ENCODE measurements at places on chromosomes 6 and 20.

GRCh38 chr6:138959521-138959920 is 28.5 kb downstream of the REPS1 start:
- DNase-seq = no peak
- H3K36me3 ChIP-seq = no peaks in the 10 kb centered on the region
- H3K27ac ChIP-seq = no peak overlapping the region
- H3K4me3 ChIP-seq = no peak overlapping the region
- H3K4me1 ChIP-seq = no peaks in the 10 kb centered on the region

DNA sequence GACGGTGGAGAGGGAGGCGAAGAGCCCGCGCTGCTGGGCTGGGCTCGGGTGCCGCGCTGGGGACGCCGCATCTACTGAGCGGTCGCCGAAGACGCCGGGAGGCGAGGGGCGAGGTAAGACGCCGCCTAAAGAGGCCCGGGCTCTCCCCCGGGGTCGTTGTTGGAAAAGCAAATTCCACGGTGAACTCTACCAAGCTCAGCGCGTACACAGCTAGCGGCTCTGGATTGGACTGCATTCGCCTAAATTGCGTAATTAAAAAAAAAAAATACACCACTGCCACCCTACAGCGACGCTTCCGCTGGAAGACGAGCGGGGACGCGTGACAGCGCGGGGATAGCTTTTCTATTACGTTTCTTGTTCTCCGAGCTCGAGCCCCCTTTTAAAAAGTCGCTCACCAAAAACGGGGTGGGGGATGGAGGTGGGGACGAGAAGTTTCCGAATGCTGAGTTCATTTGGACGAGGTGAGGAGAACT is 92.0 kb upstream of the PRDM1 start:
- no peaks in the 10 kb centered on the region for H3K27me3 ChIP-seq
- H3K36me3 ChIP-seq = no peaks in the 10 kb centered on the region
- peak overlapping the region; percentile 64 for H3K4me3 ChIP-seq
- peak; percentile 82 for DNase-seq
- H3K27ac ChIP-seq = no peak overlapping the region
- H3K4me1 ChIP-seq = peaks cover 15% of the 10 kb centered on the region

GRCh38 chr6:142906945-142907470 is 38.0 kb downstream of the HIVEP2 start:
- H3K4me3 ChIP-seq = no peak overlapping the region
- DNase-seq = no peak
- no peak overlapping the region for H3K27ac ChIP-seq
- no peaks in the 10 kb centered on the region for H3K27me3 ChIP-seq
- no peaks in the 10 kb centered on the region for H3K4me1 ChIP-seq

- H3K36me3 ChIP-seq = no peaks in the 10 kb centered on the region
- DNase-seq = no peak
- no peaks in the 10 kb centered on the region for H3K27me3 ChIP-seq
- no peak overlapping the region for H3K4me3 ChIP-seq
- H3K27ac ChIP-seq = no peak overlapping the region
These were observed 336.7 kb downstream of the CBLN4 start for GRCh38 chr20:55668631-55669030.

DNA sequence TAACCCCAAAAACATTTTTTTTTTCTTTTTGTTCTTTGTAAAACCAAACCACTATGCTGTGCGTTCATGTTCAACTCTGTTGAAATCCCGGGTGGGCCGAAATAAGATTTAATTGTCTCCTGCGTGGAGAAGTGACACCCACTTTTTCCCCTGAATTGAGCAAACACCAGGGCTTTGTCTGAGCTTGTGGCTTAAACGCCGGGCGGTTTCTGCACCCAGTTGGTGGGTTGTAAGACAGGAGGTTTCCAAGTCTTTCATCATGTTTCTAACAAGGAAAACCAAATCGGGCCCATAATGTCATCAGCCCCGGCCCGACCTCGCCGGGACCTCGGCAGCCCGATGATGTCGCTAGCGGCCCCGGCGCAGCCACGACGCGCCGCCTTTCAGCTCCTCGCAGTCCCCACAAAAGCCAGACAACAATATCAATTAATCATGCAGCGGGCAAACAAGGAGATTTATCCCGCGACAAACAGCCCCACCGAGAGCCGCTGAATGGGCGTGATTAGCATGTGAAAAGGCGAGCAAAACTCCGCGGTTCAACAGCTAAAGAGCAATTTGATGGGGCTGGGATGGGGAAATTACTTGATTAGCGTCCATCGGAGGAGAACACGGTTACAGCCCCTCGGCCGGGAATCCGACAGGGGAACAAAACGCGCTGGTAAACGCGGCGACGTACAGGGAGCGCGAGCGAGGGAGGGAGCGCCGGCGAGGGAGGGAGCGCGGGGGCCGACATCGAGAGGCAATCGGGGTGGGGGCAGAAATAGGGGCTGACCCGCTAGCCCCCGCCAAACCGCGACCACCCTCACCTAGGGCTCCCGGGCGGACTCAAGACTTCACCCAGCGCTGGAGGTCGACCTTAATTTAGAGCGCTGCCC is 5.3 kb downstream of the LINC00237 start:
- H3K4me1 ChIP-seq = peaks cover 29% of the 10 kb centered on the region
- H3K27me3 ChIP-seq = peaks cover 95% of the 10 kb centered on the region
- no peak overlapping the region for H3K27ac ChIP-seq
- no peaks in the 10 kb centered on the region for H3K36me3 ChIP-seq
- peak; percentile 21 for DNase-seq

GRCh38 chr6:31470801-31471200 is 27.1 kb upstream of the MICB start:
- H3K27ac ChIP-seq = no peak overlapping the region
- H3K27me3 ChIP-seq = peaks cover 12% of the 10 kb centered on the region
- H3K36me3 ChIP-seq = no peaks in the 10 kb centered on the region

DNA sequence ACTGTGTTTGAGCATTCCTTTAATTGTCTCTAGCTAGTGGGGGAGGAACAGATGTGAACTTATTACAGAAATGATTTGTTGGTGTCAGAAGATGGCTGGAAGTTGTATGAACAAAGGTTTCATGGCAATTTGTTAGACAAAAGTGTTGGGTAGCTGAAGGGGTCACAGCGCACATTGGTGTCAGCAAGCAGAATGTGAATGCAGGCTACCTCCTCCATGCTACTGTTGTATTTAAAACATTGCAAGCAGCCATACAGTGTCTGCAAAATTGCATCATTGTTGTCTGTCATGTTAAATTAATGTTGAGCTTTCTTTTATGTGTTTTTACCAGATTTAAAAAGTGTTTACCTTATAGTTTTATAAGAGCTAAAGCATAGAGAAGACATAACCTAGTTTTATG is 6.2 kb downstream of the LRRC1 start:
- DNase-seq = no peak
- no peak overlapping the region for H3K27ac ChIP-seq
- no peaks in the 10 kb centered on the region for H3K27me3 ChIP-seq

Data from mesenchymal stem cell (in vitro differentiated cells and primary cell).